ENCODE measurements at places on chromosomes 6 and 20.

DNA sequence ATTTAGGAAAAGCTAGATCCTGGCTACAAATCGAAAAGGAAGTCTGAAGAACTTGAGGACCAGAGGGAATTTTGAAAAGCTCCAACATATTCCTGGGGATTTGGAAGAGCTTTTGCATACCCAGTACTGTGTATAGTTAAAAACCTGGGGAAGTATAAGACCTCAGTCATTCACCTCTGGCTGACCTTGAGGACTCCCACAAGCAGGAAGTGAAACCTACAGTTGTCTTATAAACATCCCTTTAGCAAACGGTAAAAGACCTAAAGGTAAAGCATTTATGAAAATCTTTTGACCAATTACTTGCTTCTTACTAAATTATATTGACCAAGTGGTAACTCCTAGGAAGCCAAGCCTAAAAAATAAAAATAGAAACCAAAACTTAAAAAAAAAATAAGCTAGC is 175.0 kb downstream of the HAO1 start:
- DNase-seq, result no peak

DNA sequence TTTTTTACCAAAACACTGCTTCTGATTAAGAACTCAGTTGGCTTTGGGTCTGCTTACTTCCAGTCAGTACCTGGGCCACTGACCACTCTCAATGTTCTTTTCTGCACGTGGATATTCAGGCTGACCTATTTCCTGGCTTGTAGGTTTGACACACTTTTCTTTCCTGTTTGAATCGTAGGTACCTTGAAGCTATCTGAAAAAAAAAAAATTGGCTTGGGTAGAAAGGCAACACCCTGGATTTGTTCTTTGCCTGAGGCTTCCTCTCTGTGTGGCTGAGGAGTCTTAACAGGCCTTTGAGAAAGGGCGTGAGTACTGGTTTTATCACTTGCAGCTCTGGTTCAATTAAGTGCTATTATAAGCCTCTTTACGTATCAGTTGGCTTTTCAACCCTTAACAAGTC is 60.6 kb upstream of the IL20RA start:
- DNase-seq, result no peak

GRCh38 chr6:105364243-105364642 is 38.6 kb downstream of the PREP start:
- DNase-seq, result no peak

DNA sequence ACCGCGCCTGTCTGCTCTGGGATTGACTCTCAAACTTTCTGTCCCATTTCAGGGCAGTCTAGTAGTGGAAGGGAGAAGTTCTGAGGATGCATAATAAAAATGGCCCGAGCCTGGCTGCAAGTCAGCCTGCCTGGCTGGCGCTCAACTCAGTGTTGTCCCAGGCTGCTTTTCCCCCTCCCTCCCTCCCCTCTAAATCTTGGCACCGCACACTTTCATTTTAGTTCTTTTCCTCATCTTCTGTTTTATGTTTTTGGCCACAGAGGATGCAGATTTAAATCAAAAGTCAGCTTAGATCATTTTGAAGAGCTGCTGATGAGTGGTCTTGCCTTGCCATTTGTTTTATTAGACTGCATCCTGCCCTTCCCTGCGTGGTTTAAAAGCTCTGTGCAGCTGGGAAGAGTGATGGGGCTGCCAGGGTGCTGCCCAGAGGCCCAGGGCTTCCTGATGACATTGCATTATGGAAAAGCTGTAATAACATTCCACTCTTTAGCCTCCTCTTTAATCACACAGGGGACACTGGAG is 6.5 kb upstream of the UQCC2 start:
- no peak for DNase-seq

- DNase-seq, result no peak
Observed at GRCh38 chr20:17014217-17014616, 212.6 kb upstream of the PCSK2 start.

GRCh38 chr20:38927902-38928578 is 1.8 kb downstream of the FAM83D start:
- no peak for DNase-seq

- no peak for DNase-seq
Observed at GRCh38 chr6:26032340-26033084, 54.7 kb upstream of the HFE start.

DNA sequence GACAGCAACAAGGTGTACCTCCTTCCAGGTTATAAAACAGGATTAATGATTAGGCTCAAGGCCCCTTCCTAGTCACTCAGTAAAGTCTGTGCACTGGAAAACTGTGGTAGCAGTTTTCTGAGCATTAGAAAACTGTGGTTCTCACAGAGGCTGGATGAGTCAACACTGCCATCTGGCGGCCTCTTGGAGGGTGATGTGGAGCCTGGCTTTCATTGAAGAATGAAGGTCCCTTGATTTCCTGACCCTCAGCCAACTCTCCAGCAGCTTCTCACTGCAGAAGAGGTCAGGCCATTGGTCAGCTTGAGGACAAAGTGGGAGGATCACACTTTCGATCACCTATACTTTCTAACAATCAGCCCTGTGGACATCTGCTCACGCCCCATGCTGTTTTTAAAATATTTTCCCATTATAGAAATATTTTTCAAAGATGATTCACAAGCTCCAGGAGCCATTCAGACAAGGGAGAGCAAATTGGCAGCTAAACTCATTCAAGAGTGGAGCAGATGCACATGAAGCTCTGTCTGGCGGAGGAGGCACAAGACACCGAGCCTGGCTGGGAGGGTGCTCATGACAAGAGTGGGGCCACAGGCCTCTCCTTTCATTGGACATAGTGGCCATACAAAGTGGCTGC is 23.2 kb downstream of the PSMB1 start:
- DNase-seq, result no peak

DNA sequence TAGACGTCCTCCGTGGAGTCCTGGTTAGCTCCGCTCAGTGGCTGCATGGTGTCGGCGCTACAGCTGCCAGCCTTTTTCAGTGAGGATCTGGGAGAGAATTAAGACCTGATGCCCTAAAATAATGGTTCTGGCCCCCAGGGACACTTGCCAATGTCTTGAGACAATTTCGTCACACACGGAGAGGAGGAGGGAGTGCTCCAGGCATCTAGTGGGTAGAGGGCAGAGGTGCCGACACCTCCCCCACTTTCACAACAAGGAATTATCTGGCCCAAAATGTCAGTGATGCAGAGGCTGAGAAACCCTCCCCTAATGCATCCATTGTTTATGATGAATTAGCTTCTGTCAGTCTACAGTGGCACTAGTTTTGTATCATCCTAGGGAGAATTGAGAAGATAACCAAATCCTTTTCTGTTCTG is 24.4 kb downstream of the TMEM181 start:
- no peak for DNase-seq

DNA sequence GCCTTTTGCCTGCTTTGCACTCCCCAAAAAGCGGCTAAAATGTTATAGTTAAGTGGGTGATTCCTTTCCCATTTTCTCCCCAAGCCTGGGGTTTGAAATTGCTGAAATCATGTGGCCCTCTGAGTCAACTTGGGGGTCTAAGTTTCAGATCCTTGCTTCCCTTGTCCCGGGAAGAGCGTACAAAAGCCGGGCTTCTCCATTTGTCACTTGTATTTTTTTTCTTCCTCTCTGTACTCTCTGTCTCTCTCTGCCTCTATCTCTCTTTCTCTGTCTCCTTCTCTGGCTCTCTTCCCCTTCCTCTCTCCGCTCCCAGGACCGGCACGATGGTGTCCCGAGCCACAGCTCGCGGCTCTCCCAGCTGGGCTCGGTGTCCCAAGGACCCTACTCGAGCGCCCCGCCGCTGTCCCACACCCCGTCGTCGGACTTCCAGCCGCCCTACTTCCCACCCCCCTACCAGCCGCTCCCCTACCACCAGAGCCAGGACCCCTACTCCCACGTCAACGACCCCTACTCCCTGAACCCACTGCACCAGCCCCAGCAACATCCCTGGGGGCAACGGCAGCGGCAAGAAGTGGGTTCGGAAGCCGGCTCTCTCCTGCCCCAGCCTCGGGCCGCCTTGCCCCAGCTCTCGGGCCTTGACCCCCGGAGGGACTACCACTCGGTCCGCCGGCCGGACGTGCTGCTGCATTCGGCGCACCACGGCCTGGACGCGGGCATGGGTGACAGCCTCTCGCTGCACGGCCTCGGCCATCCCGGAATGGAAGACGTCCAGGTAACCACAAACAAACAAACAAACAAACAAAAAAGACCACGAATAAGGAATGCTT is 4.6 kb downstream of the TFAP2B start:
- no peak for DNase-seq

- no peak for DNase-seq
Observed at GRCh38 chr6:157706883-157707282, 116.2 kb upstream of the SNX9 start.

DNA sequence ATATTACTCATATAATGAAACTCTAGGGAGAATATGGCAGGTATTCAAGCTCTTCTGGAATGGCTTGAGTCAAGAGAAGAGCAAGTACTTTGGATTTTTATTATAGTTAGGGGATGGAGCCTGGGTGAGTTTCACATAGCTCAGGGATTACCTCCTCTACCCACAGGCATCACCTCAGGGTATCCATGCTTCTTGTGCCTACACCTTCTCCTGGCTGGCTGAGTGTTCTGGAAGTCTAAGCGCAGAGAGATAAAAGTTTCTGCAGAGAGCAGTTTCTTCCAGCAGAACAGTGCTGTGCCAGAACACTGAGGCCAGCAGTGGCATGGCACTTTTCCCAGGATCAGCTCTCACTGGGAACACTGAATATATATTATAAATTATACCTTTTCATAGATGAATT is 199.7 kb upstream of the KCNQ5 start:
- no peak for DNase-seq

- DNase-seq, result no peak
Observed at GRCh38 chr6:69349771-69350170, 447.0 kb downstream of the LMBRD1 start.

DNA sequence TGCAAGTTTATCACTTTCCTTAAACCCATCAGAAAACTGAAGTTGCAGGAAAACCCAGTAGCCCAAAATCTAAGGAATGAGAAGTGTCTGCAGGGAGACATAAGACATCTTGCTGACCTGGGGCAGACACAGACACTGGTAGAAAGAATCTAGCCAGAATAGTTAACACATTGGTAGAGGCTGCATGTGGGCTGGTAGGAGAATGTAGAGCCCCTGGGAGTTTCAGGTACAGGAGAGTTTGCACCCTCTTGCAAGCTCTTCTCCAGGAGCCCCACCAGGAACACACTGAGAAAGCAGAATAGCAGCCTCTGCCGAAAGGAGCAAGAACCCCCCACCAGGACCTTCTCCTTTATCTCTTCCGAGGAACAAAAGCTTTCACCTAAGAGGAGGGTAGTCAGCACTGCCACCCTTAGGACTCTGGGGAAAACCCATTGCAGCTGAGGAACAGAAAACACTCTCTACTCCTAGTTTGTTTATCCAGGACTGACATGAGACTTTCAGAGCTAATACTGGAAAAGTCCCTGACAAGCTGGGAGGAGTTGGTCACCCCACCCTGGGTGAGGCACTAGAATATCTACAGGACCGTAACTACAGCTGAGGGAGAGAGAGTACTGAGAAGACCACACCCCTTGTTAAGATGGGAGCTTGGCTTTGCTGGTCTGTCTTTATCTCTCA is 10.5 kb upstream of the OGFRL1 start:
- no peak for DNase-seq

- no peak for DNase-seq
Observed at GRCh38 chr6:85966828-85967227, 324.1 kb upstream of the SYNCRIP start.

GRCh38 chr6:163390770-163391169 is 23.7 kb upstream of the QKI start:
- DNase-seq, result no peak

DNA sequence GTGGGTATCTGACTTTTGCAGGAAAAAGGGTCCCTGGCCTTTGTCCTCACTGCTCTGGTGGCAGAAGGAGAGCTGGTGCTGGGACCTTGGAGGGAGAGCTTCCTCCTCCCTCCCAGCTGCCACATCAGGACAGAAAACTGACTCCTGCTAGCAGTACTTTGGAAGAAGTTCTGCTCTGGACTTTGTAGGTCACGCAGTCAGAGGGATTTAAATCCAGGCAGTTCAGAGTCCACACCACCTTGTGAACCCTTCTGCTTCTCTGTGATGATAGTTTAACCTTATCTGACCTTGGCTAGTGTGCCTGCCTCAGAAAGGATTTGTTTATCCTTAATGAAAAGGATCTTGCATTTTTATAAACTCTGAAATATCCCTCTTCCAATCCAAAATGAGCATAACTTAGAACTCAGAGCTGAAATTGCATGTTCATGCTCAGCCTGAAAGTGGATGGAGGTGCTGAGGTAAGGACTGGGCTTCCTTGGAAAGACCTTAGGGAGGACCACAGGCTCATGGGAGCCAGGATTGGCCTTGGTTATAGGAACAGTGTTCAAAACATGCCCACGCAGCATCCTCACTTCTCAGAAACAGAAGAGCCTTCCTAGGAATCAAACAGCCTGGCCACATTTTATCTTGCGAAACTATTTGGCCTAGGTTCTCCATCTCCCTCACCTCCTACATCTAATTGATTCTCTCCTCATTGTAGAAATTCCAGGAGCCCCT is 123.9 kb upstream of the SASH1 start:
- no peak for DNase-seq

DNA sequence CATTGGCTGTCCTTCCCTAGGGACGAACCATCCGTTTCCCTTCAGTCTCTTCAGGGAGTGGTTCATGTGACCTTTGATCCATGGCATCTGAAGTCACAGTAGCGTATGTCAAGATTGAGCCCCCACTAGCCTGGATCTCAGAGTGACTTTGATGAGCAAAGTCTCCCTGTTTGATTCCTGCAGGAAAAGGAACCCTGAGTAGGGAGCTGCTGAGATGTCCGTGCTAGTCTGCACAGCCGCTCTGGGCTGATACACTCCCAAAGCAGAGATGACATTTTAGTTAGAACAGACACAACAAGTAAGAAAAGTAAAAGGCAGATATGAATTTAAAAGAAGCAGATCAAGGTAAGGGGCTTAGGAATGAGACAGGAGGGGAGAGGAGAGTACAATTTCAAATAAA is 899.4 kb downstream of the C6orf118 start:
- no peak for DNase-seq

DNA sequence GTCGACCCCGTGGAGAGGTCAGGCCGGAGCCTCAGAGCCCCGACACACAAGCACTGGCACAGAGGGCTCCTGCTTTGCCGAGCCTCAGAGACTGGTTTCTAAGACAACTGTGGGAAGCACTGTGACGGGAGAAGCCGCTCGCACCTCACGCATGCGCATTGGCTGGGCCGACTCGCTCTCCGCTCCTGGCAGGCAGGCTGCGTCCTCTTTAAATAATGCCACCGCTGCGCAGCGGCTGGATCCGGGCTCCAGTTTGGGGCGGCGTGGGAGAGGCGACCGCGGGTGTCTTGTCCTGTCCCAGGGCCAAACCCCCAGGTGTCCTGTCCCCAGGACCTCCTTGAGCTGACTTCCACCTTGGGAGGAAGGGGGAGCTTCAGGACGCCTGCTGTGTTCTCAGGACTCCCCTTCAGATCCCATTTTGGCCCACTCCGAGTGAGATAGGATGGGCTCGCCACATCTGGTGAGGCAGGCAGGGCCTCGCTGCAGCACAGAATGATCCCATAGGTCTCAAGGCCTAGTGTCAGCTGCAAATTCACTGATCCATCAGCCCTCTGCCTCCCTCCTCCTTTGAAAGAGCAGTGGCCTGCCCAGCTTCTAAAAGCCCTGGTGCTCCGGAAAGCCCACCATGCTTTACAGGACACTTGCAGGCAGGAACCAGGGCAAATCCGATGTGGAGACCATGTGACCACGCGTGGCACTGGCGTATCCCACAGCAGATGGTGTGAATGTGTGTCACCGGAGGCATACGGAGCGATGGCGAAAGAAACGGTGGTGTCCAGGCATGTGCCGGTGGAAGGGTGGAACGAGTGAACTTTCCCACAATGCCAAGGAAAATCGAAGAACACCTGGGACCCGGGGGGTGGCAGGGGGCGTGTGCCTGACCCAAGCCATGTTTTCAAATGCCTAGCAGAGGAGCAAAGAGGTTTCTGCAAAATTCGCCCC is 169.3 kb upstream of the ZNF337 start:
- no peak for DNase-seq

- DNase-seq, result no peak
Observed at GRCh38 chr20:54419531-54419930, 55.9 kb upstream of the DOK5 start.
